Mammary epithelial cell (primary cell): ENCODE measurements at places on chromosomes 6 and 20. TPM values are rescaled to one million over a fixed set of nuclear protein-coding genes. Genes with fewer than 3 reads are reported as not detected.

DNA sequence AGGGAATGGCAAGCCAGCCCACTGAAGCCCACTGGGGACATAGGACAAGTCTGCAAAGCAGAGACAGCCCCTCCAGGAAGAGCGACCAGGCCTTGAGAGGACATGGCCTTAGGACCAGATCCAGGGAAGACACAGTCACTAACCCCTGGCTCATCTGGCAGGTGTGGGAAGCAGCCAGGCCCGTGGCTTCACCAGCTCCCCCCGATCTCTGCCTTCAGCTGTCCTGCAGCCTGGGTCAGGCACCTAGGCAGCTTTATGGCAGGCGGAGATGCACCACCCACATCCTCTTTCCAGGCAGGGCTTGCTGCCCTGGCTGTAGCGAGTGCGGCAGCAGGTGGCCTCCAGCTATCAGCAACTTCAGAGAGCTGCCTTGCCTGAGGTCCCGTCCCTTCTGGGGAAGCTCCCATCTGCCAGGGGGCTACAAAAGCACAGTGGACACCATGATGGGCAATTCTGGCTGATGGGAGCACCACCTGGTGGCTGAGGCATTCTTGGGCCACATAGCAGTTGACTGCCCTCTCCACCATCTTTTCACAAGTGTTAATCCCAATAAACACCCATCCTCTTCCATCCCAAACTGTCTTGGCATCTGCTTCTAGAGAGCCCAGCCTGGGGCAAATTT, 85.8 kb downstream of the DZANK1 start:
- DNase-seq = no peak

- DNase-seq = no peak
Observed at GRCh38 chr6:139355172-139355571, 19.3 kb downstream of the CITED2 start.

DNA sequence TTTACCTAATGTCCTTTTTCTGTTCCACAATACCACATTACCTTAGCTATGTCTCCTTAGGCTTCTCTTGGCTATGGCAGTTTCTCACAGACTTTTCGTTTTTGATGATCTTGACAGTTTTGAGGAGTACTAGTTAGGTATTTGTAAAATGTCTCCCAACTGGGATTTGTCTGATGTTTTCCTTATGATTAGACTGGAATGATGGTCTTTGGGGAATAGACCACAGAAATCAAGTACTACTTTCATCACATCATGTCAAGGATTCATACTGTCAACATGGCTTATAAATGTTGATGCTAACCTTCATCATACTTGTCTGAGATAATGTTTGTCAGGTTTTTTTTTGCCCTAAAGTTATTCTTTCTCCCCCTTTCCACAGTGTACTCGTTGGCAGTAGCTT, 78.2 kb upstream of the FOXO3 start:
- DNase-seq = no peak

DNA sequence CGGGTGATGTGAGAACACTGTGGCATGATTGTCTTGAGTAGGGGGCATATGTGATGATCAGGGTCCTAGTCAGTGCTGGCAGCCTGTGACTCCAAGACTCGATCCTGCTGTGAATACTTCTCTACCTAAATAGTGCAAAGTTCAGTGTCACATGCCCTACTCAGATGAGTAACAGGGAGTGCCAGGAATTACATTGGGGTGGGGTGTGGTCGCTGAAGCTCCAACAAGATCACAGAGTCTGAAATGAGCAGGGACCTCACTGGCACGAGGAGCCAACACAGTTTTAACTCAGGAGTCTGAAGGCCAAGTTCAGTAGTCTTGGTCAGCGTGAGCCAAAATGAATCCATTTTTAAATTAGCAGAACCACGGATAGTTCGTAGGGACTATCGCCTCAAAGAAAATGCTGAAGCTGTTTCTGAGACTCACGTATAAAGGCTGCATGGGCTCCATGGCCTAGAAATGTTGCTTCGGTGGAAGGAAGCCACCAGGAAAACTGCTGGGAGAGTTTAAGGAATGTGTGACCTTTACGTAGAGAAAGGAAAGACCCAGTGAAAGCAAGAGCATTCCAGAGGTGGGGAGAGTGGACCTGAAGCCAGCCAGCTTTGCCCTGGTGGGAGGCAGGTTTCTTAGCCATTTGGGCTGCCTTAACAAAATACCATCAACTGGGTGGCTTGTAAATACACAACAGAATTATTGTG, 72.2 kb downstream of the RPP40 start:
- peak; percentile 30 for DNase-seq

DNA sequence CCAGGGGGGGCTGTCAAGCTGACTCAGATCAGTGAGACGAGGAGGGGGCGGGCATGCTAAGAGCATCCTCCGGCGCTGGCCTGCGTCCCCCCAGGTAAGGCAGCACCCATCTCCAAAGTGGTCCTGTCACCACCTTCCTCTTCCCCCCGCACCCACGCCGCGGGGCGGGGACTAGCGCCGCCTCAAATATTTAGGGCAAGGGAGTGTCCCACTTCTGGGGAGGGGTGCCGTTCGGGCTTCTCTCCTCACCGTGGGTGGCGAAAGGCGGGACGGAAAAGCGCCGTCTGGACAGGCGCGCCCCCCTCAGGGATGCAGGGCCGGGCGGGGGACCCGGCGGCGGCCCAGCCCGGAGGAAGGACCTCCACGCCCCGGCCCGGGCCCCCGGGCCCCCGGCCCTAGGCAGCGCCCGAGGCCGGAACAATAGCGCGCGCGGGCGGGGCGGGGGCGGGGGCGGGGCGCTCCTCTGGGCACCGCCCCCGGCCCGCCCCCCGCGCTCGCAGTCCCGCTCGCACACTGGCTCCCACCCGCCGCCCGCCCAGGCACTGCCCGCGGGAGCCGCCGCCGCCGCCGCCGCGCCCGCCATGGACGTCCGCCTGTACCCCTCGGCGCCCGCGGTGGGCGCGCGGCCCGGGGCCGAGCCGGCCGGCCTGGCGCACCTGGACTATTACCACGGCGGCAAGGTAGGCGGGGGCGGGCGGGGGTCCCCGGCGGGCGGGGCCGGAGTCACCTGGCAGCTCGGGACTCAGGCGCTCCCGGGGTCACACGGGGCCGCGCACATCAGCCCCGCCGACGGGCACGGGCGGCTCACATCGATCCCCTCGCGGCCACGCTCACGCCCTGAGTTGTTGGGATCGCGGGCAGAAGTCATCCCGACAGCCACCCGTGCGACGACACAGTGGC, at the start of gene TOX2:
Gene TOX2 (plus strand): TSS at position 542 of the 900 bp plus-strand sequence. CDS start 40 bp downstream, at position 582.
- no peak for DNase-seq

DNA sequence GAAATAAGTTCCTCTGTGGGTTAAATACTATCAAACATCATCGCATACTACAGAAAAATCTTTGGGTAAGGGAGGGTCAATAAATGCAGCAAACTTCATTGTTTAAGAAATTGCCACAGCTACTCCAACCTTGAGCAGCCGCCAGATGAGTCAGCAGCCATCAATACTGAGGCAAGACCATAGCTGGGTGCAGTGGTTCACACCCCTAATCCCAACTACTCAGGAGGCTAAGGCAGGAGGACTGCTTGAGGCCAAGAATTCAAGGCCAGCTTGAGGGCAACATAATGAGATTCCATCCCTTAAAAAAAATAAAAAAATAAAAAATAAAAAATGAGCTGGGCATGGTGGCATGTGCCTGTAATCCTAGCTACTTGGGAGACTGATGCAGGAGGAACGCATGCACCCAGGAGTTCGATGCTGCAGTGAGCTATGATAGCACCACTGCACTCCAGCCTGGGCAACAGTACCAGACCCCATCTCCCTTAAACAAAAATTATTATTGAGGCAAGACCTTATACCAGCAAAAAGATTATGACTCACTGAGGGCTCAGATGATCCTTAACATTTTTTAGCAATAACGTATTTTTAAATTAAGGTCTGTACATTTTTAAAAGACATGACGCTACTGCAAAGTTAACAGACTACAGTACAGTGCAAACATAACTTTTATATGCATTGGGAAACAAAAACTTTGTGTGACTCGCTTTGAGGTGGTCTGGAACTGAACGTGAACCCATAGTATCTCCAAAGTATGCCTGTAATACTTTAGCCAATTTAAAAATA, 8.8 kb downstream of the SRPK1 start:
- DNase-seq = no peak

DNA sequence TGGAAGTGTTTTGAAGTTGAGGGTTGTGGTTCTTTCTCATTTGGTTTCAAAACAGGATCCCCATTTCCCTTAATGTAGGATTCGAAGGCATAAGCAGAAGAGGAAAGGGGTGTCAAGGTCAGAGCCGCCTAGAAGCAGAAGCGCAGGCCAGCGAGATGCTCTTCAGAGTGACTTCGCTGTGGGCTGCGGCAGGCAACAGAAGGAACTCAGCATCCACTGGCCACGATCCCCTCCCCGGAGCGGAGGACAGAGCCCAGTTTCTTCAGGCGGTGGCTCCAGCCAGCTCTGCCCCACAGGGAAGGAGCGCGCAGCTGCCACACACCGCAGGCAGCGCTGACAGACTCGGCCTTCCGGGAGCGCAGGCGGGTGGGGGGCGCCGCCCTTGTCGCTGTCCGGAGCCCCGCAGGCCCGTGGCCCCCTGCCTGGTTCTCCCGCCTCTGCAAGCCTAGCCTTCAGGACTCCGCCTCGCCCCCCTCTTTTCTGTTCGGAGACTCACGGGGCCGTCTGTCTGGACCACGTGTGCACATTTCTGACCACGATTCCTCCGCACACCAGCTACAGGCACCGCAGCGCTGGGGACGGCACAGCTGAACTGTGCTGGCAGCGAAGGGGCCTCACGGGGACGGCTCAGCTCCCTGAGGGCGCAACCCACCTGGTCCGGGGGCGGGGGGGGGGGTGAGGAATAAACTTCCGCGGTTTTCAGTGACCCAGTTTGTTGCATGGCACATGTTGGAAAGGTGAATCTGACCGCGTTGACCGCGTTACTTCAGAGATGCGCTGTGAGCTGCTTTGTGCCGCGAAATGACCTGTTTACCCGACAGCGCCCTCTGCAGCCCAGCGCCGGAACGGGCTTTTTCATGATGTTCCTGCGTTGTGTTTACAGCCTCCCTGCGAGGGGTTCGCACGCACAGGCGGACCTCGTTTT, 26.1 kb downstream of the TTLL2 start:
- peak; percentile 1 for DNase-seq

DNA sequence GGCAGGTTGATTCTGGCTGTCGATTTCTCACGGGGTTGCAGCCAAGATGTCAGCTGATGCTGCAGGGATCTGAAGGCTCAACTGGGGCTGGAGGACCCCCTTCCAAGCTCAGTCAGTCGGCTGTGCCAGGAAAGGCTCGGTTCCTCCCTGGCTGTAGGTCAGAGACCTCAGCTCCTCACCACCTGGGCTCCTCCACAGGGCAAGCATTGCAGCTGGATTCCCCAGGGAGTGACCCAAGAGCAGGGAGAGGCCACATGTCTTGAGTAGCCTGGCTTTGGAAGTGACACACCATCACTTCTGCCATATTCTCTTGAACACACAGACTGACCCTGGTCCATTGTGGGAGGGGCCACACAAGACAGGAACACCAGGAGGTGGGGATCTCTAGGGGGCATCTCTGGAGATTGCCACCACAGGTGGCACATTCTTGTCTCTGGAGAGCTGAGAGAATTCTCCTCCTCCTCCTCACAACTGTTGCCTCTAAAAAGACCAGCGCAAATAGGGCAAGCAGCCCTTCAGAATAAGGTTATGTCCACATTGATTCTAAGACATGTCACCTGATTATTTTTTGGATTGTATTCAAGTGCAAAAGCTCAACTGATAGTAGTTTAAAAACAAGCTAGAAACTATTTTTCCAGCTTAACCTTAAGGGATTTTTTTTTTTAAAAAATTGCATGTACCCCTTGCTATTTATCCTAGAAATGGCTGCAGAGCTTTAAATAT, 270.5 kb downstream of the NRN1 start:
- DNase-seq = no peak

GRCh38 chr6:38708496-38708895, 5.6 kb upstream of the GLO1 start:
- DNase-seq = no peak

DNA sequence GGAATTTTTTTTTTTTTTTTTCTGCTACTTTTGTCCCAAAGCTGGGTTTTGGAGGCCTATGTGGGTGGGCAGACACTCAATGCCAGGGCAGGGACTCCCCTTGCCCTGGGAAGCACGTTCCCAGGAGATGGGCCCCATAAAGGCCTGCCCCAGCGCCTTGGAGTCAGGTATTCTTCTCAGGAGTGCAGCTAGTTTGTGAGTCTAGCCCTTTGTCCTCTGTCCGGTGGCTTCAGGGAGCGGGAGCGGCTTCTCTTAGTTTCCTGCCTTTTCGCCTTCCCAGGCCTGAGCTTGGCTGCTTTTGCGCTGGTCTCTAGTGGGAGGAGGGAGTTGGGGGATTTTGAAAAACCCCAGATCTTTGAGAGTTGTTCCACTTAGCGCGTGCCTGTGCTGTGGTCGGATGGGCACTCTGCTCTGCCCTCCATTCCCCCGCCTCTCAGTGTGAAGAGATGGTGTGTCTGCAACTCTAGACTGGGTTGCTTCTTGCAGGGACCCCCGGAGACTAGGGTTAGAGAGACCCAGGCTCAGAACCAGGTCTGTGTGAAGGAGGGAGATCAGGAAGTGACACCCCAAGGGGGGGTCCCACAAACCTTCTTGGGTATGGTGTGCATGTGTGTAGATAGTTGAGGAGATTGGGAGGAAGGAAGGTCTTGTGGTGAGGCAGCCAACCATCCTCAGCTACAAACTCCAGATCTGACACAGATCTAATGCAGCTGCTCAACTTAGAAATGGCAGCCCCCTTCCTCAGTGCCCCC, 1.3 kb downstream of the PLCG1 start:
- DNase-seq = no peak

- no peak for DNase-seq
Observed at GRCh38 chr6:105445481-105445880, 42.6 kb upstream of the PREP start.

GRCh38 chr20:17659801-17660200, 22.2 kb downstream of the RRBP1 start:
- DNase-seq = no peak

GRCh38 chr20:46767127-46767761, 57.8 kb downstream of the SLC2A10 start:
- peak; percentile 36 for DNase-seq

GRCh38 chr20:17430125-17430950, 100.8 kb downstream of the BFSP1 start:
- DNase-seq = no peak

DNA sequence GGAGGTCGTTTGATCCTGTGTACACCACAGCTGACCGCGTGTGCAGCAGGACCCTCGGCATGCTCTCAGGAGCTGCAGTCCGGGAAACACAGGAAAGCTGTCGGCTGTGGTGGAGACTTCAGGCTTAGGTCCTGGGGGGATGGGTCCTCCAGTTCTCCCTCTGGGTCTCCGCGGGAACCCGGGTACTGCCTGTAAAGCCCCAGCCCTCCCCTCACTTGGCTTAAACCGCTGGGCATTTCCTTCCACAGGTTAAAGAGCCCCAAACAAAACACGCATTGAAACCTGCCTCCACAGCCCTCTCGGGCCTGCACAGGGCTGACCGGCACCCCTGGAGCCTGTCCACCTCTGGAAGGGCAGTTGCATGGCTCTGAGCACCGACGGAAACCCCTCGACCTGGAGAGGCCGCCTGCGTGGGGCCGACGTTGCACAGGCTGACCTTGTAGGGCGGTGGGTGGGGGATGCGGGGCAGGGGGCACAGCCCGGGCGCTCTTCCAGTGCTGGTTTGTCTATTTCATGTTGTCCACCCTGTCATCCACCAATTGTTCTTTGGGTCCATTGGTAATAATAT, 59.1 kb downstream of the DACT2 start:
- DNase-seq = no peak

GRCh38 chr20:58719258-58719657, 26.7 kb downstream of the NPEPL1 start:
- DNase-seq = no peak

The PARD6B gene
- 5.6 and 7.8 TPM in 2 replicates for total RNA-seq

The GGTLC1 gene
- not detected in 2 replicates for total RNA-seq

The DLGAP4 gene
- 30.2 TPM for total RNA-seq

The ADGB gene
- not detected for total RNA-seq

The OR2B6 gene
- not detected in 2 replicates for total RNA-seq

The IL17F gene
- total RNA-seq = not detected
